ENCODE measurements at places on chromosomes 16 and 17.

- peak; percentile 95 for DNase-seq
These were observed 2.3 kb downstream of the SOX15 start for GRCh38 chr17:7587420-7588151.

GRCh38 chr17:80761110-80761871, 216.7 kb downstream of the RPTOR start:
- DNase-seq, result peak; percentile 80

- DNase-seq, result no peak
These were observed 228.7 kb downstream of the CDH8 start for GRCh38 chr16:61807551-61807950.

GRCh38 chr17:74704544-74704943, 8.2 kb downstream of the CD300LF start:
- no peak for DNase-seq

DNA sequence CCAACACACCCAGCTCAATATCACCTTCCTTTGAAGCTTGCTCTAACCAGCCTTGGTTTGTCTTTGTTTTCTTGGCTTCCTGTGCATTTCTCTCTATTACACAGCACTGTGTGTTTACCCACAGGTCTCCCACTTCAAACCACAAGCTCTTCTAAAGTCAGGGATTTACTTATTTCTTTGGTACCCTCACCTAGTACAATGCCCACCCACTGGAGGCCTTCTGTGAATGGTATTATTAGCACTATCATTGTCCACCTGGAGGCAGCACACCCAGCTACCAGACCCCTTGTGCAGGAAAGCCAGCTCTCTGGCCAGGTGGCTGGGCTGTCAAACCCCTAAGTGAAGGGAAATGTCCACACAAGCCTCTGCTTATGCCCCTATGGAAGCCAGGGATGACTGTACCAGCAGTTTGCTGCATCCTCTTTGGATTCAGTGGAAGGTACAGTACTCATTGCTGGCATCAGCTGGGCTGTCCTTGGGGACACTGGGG, 9.4 kb upstream of the TOP2A start:
- no peak for DNase-seq

DNA sequence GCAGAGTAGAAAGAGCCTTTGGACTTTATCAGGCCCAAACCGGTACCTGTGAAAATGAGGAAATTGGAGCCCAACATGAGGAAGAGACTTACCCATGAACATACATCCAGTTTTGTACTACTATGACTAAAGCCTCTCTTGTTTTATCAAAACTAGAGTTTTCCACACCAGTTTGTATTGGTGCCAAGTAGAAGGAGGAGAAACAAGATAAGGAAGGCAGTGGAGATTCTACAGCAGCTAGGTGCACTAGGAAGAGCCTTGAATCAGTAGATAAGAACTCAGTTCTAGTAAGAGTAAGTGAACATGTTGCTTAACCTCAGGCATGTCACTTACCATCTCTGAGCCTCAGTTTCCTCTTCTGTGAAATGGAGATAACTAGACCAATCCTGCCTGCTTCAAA, 13.7 kb upstream of the TMEM132E start:
- no peak for DNase-seq

DNA sequence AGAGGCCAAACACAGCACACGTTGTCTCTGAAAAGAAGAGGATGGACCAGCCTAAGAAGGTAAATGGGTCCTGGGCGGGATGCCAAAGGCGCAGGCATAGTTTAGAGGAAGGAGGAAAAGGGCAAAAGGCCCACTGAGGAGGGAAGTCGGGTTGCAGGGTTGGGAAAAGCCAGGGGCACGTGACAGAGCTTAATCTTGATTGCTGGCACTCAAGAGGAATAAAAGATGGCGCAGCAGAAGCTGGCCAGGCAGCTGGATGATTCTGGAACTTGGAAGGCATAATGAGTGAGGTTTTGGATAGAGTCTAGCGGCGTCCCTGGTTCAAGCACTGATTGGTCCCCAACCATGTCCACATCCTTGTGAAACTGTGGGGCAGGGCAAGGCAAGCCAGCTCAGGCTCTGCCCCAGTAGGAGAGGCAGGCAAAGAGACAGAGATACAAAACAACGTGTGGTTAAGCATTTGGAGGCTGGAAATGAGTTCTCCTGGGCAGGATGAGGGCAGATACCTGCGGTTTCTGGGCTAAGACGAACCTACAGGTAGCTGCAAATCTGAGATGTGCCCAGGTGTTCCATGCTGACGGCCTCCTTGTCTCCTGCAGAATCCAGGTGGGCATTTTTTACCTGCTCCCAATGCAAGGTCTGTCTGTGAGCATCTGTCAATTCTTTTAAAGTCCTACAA, 52.7 kb upstream of the CIBAR2 start:
- no peak for DNase-seq

- DNase-seq, result peak; percentile 10
These were observed 8.7 kb downstream of the C16orf87 start for GRCh38 chr16:46822270-46822669.

Measured in fibroblast of mammary gland (primary cell).